Fibroblast of mammary gland (primary cell): ENCODE measurements at places on chromosomes 16 and 17.
A peak's percentile ranks its signal among the peaks of the same experiment; 100 is the strongest.

DNA sequence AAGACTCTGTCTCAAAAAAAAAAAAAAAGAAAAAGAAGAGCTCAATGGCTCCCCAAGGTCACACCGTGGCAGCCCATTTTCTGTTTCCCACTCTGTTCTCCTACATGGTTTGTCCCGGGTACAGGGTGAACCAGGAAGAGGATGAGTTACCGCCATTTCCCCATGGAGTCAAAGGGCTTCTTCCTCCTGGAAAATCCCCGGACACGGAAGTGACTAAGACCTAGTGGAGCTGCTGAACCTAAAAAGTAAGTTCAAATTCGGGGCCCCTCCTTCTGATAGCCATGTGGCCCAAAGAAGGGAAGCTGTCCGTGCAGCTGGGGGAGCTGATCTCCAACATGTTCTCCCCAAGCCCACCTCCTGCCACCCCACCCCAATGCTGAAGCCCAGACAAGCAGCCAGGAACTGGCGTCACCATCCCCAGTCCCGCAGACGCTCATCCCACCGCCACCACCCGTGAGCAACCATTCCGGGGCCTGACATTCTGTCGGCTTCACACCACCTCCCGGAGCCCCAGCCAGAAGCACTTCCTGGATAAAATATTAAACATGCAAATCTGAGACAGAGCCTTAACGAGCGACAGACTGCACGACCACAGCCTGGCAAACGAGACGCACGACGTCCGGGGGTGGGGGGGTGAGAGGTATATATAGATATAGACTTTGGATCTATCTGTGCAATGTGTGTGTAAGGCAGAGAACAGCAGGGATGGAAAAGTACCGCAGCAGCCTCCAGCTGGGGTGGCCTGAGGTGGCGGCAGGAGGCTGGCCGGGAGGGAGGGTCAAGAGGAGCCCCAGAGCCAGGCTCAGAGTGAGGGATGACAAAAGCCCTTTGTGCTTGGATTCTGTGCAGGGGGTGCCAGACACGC lies 17.6 kb downstream of the EPOP start:
- no peak for DNase-seq

DNA sequence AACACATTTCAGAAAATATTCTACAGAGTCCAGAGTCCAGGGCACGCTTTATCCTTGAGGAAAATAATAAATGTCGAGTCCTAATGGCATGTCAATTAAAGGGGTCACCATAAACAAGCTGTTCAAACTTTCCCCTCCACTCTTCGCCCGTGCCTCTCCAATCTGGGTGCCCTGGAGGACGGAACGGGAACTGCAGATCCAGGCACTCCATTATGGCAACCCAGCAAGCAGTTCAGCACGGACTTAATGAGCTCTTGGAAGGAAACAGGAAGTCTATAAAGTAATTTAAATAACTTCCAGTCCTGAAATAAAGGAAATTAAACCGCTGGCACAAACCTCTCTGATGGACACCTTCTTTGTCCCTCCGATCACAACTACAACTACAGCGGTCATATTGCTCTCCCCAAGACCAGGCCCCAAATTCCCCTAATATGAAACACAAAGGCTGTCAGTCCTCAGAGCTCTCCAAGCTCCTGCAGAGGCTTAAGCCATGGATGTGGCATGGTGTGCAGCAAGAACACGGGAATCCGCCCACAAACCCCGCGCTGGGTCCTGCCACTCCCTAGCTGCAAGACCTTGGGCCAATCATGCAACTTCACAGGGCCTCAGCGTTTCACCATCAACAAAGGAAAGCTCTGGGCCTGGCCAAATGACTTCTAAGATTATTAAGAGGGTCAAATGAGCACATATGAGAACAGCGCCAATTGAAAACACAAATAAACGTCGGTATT lies 52.6 kb downstream of the ZFHX3 start:
- no peak for DNase-seq

DNA sequence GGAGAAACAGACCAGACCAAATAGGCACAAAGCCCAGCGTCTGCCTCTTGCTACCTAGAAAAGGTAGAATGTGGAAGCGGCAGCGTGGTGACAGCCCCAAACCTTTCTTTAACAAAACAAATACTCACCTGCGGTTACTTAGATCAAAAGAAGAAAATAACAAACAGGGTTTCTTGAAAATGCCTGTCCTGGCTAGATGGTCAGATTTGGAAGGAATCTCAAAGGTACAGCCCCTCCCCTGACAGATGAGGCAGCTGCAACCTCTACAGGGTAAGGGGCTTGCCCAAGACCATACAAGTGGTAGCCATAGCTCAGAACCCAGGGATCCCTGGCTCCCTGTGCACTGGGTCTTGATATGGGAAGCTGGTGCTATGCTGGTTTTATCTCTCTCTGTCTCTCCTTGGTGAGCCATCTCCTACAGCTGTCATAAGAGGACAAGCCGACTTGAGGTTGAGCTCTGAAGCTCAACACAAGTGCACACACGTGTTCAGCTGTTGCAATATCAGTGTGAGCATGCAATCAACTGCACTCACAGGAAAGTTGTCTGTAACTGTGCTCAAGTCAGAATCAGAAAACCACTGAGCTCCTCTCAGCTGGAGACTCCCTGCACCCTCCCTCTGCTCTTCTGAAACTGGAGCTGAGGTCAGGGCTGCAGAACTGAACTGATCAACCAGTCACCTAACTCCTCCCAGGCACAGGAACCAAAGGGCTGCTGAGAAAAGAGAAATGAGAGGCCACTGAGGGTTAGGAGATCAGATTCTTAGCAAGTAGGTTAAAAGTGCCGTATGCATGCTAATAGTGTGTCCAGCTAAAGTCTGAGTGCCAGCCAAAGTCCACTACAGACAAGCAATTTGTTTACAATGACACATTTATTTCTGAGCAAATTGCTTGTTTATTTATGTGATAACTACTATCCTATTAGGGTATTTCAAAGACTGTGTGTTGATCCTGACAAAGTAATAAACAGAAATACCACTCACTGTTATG lies 6.1 kb upstream of the RNF157 start:
- peak; percentile 78 for DNase-seq

DNA sequence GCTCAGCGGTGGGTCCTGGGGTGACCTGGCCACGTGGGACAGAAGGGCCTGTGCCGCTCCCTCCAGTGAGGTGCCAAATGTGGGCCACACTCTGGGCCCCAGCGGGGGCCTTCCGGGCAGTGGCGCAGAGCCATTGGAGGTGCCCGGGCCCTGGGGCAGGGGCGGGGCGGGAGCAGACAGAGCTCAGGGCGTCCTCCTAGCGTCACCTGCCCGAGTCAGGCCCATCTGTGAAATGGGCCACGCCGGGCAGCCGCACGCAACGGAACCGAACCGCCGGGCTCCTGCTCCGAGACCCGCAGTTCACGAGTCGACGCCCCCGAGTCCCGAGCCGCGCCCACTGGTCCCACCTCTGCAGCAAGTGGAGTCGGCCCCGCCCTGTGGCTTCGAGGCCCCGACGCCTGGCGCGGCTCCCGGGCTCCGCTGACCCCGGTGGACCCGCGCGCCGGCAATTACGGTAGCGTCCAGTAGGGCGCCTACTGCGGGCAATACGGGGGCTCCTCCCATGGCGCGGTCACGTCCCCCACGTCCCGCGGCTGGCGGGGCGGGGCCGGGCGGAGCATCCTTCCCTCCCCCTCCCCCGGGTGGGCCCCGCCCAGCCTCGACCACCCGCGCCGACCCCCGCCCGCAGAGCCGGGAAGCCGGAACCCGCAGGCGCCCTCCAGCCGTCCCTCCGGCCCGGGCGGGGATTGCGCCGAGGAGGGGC lies 1.9 kb downstream of the SLC16A3 start:
- peak; percentile 84 for DNase-seq

GRCh38 chr16:29154676-29155121 lies 169.8 kb downstream of the LAT start:
- DNase-seq: peak; percentile 35
